Pancreas (tissue), 10 donors: ENCODE measurements at places on chromosomes 11 and 22. TPM values are rescaled to one million over a fixed set of nuclear protein-coding genes. Genes with fewer than 3 reads are reported as not detected.

The TMEM126A gene
- 18.2 TPM for total RNA-seq

The HBE1 gene
- total RNA-seq: not detected

The OSBP2 gene
- 2.8 TPM for total RNA-seq

The FJX1 gene
- total RNA-seq: 2.6 TPM

The FAM181B gene
- total RNA-seq: 0.67 TPM

The C11orf42 gene
- not detected for total RNA-seq
